ENCODE measurements at places on chromosomes 4 and X.

DNA sequence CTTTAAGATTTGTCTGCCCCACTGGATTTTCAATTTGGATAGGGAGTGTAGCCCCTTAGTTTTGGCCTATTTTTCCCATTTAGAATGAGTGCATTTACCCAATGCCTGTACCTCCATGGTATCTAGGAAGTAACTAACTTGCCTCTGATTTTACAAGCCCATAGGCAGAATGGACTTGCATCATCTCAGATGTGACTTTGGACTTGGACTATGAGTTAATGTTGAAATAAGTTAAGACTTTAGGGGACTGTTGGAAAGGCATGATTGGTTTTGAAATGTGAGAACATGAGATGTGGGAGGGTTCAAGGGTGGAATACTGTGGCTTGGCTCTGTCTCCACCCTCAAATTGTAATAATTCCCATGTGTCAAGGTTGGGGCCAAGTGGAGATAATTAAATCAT lies 2480.2 kb downstream of the PCDH7 start:
- DNase-seq = no peak

DNA sequence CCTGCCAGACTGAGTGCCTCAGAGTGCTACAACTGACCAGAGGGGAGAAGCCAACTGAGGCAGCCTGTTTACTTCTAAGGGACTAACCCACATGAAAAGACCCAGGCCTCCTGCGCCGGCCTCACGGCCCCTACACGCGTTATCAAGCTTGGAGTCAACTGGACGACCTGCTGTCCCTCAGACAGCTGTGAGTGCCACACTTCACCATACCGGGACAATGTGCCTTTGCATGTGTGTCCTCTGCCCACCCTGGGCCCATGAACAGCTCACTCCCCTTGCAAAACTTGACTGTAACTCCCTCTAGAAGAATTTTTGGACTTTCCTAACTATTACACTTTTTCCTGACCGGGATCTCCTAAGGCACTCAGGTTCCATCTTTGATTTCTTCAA lies 1.8 kb downstream of the NOP14 start:
- no peak for DNase-seq

DNA sequence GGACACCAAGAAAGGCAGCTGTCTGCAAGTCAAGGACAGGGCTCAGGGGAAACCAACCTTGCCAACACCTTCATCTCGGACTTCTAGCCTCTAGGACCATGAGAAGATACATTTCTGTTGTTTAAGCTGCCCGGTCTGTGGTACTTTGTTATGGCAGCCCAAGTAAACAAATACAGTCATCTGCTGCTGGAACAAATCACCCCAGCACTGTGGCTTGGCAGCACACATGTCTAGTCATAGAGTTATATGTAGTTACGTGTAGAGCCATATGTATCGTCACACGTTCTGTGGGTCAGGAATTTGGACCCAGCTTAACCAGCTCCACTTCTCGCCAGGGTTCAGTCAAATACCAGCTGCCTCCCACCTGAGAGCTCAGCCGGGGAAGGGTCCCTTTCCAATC lies 2.5 kb downstream of the HTT-AS start:
- no peak for DNase-seq

DNA sequence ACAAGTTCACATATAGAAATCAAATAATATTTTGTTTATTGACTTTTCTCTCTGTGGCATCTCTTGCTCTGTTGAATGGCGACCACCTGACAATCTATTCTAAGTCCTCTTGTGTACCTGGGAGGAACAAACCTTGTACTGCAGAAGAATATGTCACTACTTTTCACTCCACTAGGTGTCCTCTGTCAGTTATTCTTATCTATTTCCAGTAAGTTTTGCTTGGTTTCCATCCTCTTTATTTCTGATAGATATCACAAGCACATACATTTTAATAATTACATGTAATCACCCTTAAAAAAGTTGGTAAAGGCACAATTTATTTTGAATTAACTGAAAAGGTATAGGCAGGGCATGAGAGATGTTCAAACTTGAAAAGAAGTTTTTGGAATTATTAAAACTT lies 238.4 kb downstream of the SNCA start:
- no peak for DNase-seq

- DNase-seq = no peak
Observed at GRCh38 chr4:74190919-74191397, 33.0 kb downstream of the MTHFD2L start.

GRCh38 chrX:115017455-115017854 lies at the start of gene IL13RA2:
TSS of gene IL13RA2 (minus strand) at chrX:115017616. CDS start at chrX:115017269, 347 bp downstream.
- no peak for DNase-seq

DNA sequence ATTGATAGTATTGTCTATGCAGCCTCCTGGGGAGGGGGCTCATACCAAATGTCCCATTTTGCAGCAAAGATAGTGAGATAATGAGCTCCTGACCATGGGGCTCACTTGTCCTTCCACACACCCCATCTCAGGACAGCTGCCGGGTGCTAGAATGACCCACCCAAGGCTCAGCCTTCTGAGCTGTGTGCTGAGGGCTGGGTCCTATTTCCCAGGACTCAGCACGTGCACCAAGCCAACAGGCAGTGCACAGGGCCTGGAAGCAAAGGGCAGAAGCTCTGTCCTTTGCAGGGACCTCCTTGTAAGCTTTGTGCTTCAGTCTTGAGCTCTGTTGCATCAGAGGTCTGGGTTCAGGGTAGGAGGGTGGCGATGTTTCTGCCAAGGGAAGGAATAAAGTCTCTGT lies 11.2 kb upstream of the ABLIM2 start:
- no peak for DNase-seq

GRCh38 chr4:163384434-163384833 lies 40.7 kb downstream of the NPY5R start:
- DNase-seq = no peak

DNA sequence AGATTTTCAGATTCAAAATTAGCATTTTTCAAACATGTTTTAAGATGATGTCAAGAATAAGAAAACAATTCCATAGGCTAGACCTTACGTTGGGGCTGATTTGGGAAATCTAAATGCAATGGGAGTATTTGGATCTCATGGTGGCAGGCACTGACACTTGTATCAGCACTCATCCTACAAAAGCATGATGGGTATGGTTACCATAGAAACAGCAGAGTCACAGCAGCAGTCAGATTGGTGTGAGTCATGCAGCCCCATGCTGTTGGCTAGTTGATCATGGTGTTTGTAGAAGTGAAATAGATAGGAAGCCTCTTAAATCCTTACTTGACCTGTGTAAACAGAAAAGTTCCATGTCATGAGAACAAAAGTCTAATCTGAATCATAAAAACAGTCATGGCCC lies 1637.3 kb upstream of the PABPC4L start:
- no peak for DNase-seq

DNA sequence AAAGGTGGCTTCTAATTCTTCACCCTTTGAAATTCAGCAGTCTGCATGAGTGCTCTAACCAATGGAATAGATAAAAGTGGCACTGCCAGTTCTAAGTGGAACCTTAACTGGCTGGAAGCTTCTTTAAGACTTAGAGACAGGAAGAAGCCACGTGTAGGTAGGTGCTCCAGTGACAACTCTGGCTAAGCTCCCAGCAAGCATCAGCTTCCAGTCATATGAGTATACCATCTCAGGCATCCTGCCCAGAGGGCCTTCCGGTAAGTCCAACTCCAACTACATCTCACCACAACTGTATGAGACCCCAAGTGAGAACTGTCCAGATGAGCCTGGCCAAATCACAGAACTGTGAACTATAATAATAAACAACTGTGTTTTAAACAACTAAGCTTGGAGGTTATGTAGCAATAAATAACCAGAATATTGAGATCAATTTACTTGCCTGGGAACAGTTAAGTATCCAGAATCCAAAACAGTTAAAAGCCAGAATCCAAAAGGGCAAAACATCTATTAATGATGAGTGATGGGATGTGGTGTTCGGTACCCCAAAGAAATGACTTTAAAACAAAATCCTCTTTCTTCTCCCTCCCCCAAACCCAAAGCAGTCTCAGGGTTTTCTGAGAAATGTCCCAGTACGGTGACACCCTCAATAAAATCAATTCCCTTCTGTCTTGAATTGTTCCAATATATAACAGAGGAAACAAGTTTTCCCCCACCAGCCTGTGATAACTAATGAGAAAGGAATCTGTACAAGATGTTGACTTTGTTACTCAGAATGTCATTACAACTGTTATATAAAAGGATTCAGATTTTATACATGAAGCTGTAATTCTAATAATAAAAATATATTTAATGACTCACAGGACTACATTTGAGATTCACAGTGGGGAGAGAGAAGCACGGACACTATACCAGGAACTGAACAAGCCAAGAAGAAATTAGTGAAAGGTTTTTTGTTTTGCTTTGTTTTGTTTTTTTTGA lies 4.2 kb downstream of the TSPAN5 start:
- DNase-seq = no peak

DNA sequence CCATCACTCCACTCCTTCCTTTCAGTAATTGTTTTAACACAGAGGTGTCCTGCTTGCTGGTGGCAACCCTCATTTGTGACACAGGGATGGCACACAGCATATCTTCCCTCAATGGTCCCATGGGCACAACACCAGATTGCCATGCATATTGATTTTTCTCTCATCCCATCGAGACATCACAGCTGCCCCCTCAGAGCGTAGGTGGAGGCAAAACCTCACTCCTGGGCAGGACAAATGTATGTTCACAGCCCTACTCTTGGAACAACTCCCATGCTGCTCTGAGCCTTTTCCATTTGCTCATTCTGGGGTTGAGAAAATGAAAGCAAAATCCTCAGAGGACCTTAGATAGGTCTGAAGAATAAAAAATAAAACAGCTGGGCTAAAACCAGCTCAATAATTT lies 172.2 kb downstream of the GABRB1 start:
- DNase-seq = no peak

DNA sequence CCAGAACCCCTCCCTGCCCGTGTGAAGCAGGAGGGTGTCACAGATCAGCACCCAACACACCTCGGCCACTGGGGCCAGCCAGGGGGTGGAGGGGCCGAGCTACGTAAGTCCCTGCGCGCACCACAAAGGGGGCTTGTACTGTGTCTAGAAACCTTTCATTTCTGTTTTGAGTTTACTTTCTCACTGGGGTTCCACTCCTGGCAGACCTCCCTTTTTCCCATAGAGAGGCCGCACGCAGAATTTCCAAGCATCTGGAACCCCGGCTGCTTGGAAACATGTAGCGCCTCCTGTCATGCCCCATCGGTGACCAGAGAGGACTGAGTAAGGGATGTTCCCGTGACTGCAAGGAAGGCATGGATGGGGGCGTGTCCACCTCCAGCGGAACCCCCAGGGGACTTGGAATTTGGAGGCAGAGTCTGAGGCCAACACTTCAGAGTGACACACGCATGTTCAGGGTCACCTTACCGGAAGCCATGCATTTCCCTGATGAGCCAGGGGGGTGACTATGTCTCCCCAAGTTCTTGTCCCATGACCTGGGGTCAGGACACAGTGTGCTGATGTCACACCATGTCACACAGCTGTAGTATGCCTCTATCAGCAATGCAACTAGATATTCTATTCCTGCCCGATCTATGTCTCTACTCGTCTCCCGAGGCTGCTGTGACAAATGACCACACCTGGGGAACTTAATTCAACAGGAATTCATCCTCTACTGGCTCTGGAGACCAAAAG lies 105.3 kb downstream of the DHRSX start:
- DNase-seq = no peak

GRCh38 chrX:22520128-22520828 lies 247.6 kb downstream of the CBLL2 start:
- no peak for DNase-seq

- no peak for DNase-seq
Observed at GRCh38 chrX:77938083-77938680, 27.7 kb downstream of the ATP7A start.

DNA sequence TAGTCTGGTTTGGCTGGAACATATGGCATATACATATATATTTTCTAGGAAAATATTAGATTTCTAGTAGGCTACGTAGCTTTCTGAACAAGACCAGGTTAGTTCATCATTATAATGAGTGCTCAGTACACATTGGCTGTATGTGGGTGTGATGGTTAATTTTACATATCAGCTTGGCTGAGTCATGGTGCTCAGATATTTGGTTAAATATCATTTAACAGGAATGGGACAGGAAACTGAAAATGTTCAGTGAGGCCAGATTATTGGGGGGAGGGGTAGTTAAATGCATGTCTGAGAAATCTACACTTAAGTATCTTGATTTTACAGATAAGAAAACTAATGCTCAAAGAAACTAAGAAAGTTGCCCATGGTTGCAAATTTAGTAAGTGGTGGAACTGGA lies 160.1 kb downstream of the RBMX2 start:
- DNase-seq = no peak

- no peak for DNase-seq
Observed at GRCh38 chr4:108172753-108173598, 4.2 kb upstream of the LEF1 start.

DNA sequence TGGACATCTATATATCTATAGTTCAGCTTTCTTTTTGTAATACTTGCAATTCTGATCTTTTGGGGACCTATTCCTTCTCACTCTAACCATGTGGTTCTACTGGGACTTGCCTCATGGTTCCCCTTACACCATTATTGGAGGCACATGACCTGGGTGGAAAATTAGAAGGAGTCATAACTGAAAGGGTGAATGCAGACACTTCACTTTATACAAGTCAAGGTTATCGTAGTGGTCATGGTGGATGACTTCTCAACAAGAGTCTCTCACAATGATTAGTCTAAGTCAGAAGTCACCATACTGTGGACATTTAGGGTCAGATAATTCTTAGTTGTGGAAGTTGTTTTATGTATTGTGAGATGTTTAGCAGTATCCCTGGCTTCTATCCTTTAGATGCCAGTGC lies 10.5 kb upstream of the EIF4E start:
- no peak for DNase-seq

DNA sequence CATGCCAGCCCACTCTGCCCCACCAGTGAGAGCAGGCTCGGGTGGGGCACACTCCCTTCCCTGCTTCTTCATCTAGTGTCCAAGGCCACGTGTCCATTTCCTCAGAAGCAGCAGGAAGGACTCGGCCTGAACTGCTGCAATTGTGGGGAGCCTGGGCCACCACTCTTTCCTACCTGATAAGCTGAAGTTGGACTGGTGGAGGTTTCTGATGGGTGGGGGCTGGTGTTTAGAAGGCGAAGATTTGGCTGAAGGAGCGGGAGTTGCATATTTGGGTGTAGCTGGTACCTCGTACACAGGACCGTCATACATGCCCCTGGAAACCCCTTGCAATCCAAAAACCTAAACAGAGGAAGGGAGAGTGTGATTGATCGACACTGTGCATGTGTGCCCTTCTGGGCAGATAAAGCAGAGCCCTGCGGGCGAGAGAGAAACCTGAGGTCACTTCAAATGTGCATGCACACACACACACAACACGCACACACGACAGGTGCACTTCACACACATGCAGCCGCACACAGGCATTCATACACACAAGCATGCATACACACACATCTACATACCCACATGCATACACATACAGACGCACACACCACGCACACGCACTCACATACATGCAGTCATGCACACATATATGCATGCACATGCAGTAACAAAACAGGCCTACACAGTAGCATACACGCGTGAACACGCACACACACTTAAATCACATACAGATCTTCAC lies 67.4 kb downstream of the CRMP1 start:
- no peak for DNase-seq

- DNase-seq = no peak
Observed at GRCh38 chrX:131521824-131522223, 22.1 kb upstream of the OR13H1 start.

All from GOT3 (cell line).